ENCODE measurements at places on chromosomes 11 and 22.

DNA sequence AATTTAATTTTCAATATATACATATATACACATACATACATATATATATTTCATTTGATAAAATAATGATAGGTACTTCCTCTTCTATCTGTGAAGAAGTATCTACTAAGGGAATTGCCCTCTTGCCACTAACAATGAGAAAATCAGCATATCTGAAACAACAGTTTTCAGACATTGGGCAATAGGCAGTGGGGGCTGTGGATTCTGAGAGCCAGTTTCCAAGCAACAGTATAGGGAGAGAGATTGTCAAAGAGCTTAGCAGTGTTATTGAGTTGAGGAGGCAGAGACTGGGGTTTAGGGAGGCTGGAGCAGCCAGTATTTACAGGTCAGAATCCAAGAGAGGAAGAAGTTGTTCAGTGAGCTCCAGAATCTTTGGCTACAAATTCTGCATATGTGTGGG, 119.3 kb downstream of the ARFGAP2 start:
- DNase-seq: no peak

DNA sequence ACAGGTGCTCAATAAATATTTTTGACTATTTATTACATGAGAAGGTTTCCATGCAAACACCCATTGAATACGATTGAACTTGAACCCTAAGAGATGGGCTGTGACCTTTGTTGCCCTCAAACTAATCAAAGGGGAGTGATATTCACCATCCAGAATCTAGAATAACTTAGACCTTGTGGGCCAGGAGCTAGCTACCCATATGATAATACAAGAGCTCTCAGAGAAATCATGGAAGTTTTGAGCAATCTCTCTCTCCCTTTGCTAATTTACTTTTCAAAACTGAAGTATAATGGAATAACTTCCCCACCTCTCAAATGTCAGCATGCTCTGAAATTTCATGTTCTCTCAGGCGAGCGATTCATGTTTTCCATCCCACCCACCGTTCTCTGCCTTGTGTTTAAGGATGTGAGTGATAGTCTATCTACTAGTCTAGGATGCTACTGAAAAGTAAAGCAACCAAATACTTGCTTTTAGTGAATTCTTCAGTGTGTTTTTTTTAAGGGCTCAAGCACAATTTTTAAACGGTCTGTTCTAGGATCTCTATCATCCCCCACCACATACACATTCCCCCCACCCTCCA, 33.3 kb downstream of the BARX2 start:
- no peak for DNase-seq

DNA sequence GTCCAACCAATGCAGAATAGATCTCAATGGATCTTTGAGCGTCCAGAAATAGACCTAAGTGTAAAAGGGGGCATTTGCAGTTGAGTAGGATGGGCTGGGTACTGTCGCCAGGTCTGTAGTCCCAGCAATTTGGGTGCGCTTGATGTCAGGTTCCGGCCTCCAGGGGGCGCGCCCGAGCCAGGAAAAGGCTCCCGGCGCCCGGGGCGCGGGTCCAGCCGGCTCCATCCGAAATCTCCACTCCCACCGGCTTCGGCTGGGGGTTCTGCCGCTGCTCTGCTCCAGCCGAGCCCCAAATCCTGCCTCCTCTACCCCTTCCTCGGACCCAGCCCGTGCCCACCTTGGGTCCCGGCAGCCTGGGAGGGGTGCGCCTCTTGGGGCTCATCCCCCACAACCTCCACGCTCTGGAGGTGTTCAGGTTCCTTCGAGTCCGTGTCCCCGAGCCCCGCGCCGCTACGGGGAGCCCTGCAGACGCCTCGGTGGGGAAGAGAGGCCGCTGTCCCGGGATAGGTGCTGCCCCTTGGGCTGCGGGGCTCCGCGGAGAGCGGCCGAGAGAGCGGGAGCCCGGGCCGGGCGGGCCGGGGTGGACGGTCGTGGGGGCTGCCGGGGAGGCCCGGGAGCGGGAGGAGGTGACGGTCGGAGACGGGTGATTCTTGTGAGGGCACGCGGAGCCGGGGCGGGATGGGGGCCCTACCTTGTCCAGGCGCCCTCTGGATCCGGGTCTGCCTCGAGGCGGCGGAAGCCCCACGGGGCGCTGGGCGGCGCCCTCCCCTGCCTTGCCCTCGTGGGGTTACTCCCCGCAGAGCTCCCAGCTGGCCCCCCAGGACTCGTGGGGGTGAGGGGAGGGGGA, 13.0 kb upstream of the CYB5R3 start:
- peak; percentile 82 for DNase-seq

DNA sequence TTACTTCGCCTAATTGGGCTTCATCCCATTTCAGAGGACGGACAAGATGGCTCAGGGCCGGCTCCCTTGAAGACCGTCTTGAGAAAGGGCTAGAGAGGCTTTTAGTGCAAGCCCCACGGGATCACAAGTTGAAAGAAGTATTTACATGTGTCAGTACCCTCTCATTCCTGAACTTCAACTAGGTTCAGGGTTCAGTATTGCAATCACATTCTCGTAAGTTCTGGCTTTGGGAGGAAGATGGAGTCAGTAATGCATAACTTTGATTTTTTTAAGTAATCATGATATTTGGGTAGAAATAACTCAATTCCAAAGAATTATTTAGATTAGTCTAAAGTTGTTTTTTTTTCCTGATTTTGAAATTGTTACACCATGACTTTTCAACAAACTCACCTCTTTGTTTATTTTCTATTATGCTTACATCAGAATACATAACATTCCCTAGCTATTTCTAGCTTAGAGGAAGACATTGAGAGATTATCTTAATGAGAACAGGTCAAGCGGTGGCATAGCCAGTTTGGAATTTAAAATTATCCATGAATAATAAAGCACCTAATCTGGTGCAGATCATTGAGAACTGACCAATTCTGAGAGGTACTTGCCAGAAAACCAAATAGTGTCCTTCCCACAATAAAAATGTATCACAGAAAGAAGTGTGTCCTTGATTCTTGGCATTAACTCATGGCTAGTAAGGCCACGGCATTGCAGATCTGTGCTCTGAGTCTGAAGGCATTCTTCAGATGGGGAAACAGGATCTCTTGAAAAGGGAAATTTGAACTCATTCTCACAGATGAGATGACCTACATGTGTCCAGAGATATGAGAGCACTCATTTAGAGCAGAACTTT, 92.1 kb upstream of the BLID start:
- DNase-seq: no peak

DNA sequence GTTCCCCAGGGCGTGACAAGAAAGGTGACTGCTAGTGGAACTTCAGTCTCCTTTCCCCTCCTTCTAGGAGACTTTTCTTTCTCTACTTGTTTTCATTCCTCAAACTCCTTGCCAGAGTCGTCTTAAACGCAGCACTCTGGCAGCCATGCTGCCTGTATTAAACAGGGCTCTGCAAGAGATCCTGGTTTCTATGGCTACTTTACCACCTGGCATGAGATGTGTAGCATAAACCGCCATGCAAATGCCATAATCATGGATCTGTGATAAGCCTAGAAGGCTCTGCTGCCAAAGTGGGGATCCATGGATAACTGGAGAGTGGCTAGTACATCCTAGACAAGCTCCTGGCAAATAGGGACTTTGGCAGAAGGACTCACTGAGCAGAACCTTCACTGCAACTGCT, 321.1 kb downstream of the CADM1 start:
- DNase-seq: no peak

DNA sequence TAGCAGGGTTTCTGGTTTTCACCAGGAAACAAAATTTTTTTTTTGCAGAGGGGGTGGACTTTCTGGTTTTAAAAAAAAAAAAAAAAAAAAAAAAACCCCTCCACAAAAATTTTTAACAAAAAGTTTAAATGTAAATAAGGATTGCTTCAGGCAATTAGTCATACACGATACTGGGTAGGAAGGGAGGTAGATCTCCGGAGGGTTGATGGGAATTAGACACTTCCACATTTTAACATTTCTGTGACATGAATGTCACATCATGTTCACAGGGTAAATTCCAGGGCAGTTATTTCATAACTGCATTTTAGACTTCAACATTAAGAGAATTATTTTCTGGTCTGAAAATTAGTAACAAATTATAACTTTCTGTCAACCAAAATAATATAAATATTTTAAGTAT, 15.9 kb downstream of the NUP98 start:
- no peak for DNase-seq

GRCh38 chr11:16935518-16936302, 78.5 kb downstream of the PLEKHA7 start:
- DNase-seq: no peak

GRCh38 chr11:121431820-121432526, 20.1 kb upstream of the SORL1 start:
- no peak for DNase-seq

GRCh38 chr11:55967914-55968313, 1.8 kb downstream of the OR10AG1 start:
- DNase-seq: no peak

GRCh38 chr11:13473013-13473722, 10.1 kb upstream of the BTBD10 start:
- no peak for DNase-seq

DNA sequence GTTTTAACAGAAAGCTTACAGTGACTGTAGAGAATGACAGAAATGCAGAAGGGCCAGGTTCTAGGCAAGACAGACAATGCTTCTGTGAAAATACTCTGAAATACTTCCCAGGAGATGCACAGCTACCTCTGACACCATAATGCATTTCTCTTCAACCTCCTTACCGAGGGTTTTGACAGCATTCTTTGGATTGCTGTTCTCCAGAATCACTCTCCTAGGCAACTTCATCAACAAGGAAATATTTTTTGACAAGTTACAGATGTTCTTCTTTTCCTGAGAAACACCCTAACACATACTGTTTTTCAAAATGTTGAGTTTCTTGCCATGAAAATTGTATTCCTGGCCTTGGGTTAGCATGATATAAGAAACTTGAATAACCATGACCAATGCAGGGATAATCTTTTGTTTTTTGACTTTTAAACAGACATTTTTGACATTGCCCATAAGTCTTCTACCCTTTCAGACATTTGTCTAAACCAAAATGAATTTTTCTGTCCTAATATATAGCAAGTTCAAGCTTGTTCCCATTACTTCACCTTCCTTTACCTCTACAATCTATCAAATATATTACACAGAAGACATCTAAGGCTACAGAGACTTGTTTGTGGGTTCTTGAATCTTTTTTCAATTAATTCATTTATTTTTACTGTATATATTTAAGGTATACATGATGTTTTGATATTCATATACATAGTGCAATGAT, 108.1 kb downstream of the CCDC34 start:
- DNase-seq: no peak

DNA sequence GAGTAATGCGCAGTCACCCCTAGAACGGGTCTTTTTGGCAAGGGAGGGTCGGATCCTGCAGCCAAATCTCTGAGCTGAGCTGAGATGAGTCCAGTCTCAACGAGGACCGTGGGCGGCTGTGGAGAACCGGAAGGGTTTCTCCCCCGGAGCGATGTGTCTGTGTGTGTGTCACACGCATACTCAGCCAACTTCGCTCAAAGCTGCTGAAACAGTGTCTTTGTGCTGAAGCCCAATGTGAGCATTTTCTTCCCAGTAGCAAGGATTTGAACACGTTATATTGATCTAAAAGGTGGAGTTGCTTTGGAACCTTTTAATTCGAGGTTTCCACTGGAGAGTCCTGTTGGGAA, 1.4 kb upstream of the CELSR1 start:
- no peak for DNase-seq

GRCh38 chr11:61922539-61922938, 5.2 kb upstream of the RAB3IL1 start:
- DNase-seq: no peak

All from stimulated activated CD4-positive, alpha-beta T cell treated with anti-CD3 and anti-CD28 coated beads, Interleukin-1b, Interleukin-23, amount 100 ng/mL, for 1 hour (primary cell).